Tibial artery (tissue), 4 donors: ENCODE measurements at places on chromosomes 1 and 21.

DNA sequence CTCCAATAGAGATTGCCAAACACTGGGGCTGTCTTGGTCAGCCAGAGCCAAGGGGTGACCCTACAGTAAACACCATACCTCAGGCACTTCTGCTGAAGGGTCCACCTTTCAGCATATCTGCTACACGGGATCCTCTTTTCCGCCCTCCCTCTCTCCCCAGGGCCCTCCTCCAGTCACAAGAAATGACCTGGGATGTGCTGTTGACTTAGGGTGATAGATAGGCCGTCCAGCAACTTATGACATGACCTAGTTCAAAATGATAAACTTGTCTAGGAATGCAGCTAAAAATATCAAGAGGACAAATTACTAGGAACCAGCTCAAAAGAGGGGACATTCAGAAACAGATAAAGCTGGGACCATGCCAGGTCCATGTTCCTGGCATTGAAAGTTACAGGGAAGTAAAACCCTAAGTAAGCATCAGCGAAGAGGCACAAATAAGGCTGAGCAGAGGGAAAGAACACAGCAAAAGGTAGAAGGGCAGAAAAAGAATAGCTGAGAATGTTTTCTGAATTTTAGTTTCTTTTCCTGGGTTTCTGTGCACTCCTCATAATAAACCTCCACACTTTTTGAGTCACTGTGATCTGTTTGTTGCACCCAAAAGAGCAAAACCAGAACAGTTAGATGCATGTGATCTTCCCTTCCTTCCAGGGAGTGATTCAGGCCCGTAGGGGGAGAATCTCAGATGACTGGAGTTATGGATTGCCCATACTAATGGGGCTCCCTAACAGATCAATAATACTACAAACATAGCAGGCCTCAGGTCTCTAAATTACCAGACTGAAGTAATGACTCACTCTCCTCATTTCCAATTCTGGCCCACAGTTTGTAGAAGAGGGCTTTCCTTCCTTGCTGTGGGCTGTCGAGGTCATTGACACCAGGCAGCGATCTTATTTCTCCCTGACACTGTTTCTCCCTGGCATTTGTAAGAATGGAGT, 48.9 kb upstream of the F3 start:
- DNase-seq, result no peak
- H3K27me3 ChIP-seq, result no peaks in the 10 kb centered on the region
- peak overlapping the region; percentile 52 for H3K27ac ChIP-seq
- H3K4me1 ChIP-seq, result no peaks in the 10 kb centered on the region

- no peak for DNase-seq
- H3K4me3 ChIP-seq, result no peak overlapping the region
- no peak overlapping the region for H3K27ac ChIP-seq
These were observed 327.6 kb upstream of the SNX7 start for GRCh38 chr1:98333936-98334335.

DNA sequence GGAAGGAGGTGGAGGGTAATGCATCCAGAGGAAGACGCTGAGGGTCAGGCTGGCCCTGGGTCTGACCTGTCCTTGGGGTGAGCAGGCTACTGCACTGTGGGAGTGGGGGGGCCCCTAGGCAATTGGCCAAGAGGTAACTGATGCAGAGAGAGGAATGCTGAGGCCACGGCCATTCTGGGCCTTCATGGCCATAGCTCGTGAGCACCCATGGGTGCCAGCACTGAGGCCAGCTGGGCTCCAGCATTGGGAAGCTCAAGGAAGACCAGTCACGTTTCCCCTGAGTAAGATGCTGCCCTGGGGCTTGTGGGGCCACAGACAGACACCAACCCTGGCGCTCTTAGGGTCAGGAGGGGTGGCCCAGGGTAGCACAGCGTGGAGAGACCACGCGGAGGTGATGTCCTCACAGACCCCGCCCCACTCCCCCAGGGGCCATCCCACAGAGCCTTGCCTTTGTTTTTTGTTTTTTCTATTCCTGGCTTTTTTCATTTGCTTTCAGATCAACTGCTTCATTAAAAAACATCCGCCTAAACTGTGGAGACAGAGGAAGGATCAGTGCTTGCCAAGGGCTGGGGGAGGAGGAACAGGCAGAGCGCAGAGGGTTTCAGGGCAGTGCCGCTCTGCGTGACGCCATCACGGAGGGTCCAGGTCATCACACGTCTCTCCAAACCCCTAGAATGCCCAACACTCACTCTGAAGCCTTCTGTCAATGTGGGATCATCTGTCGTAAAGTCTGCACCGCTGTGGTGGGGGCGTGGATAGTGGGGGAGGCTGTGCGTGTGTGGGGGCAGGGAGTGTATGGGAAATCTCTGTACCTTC, 61.1 kb downstream of the SIK1 start:
- no peaks in the 10 kb centered on the region for H3K4me1 ChIP-seq
- no peaks in the 10 kb centered on the region for H3K36me3 ChIP-seq
- H3K27me3 ChIP-seq, result peaks cover 49% of the 10 kb centered on the region
- DNase-seq, result no peak
- H3K4me3 ChIP-seq, result no peak overlapping the region

- peak; percentile 43 for DNase-seq
- H3K27ac ChIP-seq, result no peak overlapping the region
- H3K36me3 ChIP-seq, result peaks cover 4% of the 10 kb centered on the region
- H3K27me3 ChIP-seq, result no peaks in the 10 kb centered on the region
- H3K4me1 ChIP-seq, result no peaks in the 10 kb centered on the region
These were observed 71.0 kb downstream of the NFASC start for GRCh38 chr1:204941421-204942338.

- no peak overlapping the region for H3K27ac ChIP-seq
- H3K27me3 ChIP-seq, result no peaks in the 10 kb centered on the region
- no peak for DNase-seq
- no peaks in the 10 kb centered on the region for H3K36me3 ChIP-seq
- no peak overlapping the region for H3K4me3 ChIP-seq
These were observed 114.8 kb upstream of the PTGFR start for GRCh38 chr1:78375996-78376395.

GRCh38 chr1:13826591-13826990, 126.6 kb downstream of the PRDM2 start:
- DNase-seq, result no peak
- no peak overlapping the region for H3K4me3 ChIP-seq
- peaks cover 37% of the 10 kb centered on the region for H3K36me3 ChIP-seq
- peaks cover 13% of the 10 kb centered on the region for H3K27me3 ChIP-seq
- H3K4me1 ChIP-seq, result no peaks in the 10 kb centered on the region
- H3K27ac ChIP-seq, result no peak overlapping the region

DNA sequence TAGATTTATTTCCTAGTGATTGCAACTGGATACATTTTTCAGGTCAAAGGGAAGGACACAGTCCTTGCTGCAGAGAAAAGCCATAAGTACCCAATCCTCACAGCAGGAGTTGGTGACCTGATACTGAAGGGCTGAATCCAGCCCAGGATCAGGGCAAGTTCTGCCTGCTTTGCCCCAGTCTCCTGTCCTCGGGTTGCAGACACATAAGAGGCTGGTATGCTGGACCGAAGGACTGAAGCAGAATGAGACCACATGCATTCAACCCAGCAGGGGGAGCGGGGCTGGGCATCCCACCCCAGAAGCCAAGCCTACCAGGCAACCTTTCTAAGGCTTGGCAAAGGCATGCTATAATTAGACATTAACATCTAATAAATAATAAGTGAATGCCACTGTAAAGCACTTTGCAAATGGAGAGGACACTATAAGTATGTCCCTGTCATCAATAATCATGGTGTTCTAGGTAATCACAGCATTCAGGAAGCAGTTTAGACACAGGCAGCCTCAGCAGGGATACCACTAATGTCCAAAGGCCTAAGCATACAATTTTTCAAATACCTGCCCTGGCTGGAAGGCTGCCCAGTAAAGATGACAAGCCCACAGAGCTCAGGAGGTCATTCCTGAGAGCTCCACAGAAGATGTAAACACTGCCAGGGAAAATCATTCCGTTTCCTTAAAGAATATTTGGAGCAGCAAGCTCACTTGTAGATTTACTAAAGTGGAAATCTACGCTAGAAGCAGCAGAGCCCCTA, 47.6 kb downstream of the KRTAP19-8 start:
- DNase-seq, result no peak
- H3K4me3 ChIP-seq, result no peak overlapping the region
- no peaks in the 10 kb centered on the region for H3K4me1 ChIP-seq
- H3K27ac ChIP-seq, result no peak overlapping the region
- H3K27me3 ChIP-seq, result no peaks in the 10 kb centered on the region

GRCh38 chr1:14544319-14544718, 54.2 kb upstream of the KAZN start:
- H3K27ac ChIP-seq, result no peak overlapping the region
- H3K4me3 ChIP-seq, result no peak overlapping the region
- peaks cover 24% of the 10 kb centered on the region for H3K27me3 ChIP-seq
- H3K4me1 ChIP-seq, result no peaks in the 10 kb centered on the region
- H3K36me3 ChIP-seq, result no peaks in the 10 kb centered on the region
